Stimulated activated CD4-positive, alpha-beta T cell treated with anti-CD3 and anti-CD28 coated beads, Interleukin-1b, Interleukin-23, amount 100 ng/mL, for 4 hours (primary cell): ENCODE measurements at places on chromosomes 5 and 9.

GRCh38 chr9:84598921-84599636, 70.5 kb upstream of the NTRK2 start:
- no peak for DNase-seq

- no peak for DNase-seq
Observed at GRCh38 chr5:93874491-93874890, 133.1 kb upstream of the POU5F2 start.

DNA sequence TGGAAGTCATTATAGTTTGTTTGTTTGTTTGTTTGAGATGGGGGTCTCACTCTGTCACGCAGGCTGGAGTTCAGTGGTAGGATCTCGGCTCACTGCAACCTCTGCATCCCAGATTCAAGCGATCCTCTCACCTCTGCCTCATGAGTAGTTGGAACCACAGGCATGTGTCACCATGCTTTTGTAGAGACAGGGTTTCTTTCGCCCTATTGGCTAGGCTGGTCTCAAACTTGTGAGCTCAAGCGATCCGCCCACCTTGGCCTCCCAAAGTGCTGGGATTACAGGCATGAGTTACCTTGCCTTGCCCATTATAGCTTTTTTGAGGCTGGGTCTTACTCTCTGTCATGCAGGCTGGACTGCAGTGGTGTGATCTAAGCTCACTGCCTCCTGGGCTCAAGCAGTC, 28.8 kb downstream of the NSD1 start:
- no peak for DNase-seq

GRCh38 chr5:76325876-76326491, 77.1 kb upstream of the IQGAP2 start:
- no peak for DNase-seq

- no peak for DNase-seq
Observed at GRCh38 chr5:139863361-139863760, 67.8 kb downstream of the PSD2 start.

DNA sequence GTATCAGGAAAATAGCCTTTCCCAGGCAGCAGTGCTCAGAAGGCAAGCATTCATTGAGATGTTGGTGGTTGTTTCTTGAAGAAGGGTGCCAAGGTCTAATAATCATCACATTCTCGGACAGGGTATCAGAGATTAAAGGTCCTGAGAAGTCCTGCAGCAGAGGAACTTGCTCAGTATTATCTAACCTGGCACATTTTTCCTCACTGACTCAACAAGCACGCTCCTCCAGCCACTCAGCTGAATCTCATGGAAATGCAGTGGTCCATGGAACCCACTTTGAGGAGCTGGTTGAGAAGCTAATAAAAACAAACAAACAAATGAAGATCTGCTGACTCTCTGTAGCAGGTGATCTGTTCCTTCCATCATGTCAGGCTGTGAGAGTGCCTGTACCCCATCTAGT, 35.3 kb upstream of the ICE1 start:
- no peak for DNase-seq

DNA sequence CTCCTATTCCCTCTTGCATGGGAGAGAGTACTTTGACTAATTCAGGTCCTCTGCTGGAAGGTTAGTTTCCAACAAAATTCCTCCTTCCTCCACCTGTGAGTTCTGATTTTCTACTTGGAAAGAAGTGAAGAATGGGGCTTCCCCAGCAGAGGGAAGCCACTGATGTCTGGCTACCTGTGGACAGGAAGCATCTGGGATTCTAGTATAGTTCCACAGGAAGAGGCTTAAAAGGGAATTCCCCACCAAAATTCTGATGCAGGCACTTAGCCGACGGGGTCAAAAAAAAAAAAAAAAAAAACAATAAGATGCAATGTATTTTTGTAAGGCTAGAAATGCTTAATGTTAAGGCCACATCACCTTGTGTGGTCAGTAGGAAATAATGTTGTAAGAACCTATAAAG, 33.4 kb downstream of the PCDHGC5 start:
- no peak for DNase-seq

DNA sequence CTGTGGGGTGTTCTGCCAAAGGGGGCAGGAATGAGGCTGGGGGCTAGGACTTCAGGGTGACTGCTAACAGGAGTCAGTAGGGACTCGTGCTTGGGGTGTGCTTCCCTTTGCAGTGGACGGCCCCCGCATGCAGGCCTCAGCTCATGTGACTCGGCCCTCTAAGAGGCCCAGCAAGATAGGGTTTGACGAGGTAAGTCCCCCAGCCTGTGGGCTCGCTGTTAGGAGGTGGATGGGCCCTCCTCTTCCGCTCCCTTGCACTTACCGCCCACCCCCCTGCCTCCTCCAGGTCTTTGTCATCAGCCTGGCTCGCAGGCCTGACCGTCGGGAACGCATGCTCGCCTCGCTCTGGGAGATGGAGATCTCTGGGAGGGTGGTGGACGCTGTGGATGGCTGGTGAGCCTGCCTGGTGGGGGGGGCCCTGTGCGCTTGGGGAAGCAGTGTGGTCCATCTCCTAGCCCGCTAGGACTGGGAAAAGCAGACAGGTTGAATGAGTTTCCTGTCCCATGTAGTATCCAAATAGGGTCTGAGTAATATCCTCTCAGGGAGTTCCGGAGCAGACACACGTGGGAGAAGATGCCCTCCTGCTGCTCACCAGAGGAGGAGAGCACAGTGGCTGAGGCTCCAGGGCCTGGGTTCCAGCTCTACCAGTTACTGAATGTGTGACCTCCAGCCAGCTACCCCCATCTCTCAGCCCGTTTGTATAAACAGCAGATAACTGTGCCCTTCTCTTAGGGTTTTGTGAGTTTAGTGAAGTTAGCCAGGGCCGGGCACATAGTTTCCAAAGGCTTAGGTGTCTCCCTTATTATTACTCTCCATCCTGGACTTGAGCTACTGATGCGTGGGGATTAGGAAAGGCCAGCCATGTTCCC, 8.2 kb downstream of the CERCAM start:
- DNase-seq = no peak

- DNase-seq = no peak
Observed at GRCh38 chr9:8649807-8650206, 850.2 kb upstream of the DMAC1 start.

GRCh38 chr5:131538177-131538593, 96.8 kb downstream of the RAPGEF6 start:
- DNase-seq = no peak

GRCh38 chr9:13731637-13732036, 452.1 kb upstream of the MPDZ start:
- no peak for DNase-seq

DNA sequence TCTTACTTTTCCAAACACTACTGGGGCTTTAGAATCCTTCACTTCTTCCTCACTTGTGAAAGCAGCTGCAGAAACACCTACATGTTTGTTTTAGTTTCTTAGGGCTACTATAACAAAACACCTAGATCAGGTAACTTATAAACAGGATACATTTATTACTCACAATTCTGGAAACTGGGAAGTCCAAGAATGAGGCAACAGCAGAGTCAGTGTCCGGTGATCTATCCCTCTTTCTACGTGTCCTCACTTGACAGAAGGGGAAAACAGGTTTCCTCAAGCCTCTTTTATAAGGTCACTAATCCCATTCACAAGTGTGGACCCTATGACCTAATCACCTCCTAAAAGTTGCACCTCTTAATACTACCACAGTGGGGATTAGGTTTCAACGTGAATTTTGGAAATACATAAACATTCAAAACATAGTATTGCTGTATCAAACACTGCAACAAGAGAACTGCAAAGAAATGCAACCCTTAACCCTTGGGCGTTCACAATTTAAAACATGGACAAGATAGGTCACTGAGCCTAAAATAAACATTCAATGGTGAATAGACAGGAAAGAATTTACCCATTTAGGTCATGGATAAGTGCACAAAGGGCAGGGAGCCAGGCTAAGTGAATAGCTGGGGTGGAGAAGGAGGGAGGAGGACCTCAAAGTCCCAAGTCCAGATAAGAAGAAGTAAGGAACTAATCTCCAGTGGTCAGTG, 104.3 kb downstream of the PIK3R1 start:
- no peak for DNase-seq

DNA sequence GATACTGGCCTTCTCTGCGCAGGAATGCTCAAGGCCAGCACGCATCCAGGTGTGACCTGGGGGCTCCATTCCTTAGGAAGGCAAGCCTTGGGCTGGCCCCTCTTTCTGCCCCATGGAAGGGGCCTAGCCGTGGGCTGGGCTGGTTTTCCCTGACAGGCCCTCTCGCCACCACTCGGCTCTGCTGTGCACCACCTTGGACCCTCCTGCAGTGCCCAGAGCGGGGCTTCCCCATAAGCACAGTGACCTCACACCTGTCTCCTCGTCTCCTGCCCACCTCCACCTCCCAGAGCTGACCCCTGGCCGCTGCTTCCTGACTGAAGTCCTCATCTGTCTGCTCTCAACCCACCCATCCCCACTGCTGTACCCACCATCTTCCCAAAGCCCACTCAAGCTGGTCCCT, 21.1 kb downstream of the UNC5A start:
- no peak for DNase-seq

GRCh38 chr9:70407081-70407503, 7.4 kb downstream of the KLF9 start:
- DNase-seq = no peak

DNA sequence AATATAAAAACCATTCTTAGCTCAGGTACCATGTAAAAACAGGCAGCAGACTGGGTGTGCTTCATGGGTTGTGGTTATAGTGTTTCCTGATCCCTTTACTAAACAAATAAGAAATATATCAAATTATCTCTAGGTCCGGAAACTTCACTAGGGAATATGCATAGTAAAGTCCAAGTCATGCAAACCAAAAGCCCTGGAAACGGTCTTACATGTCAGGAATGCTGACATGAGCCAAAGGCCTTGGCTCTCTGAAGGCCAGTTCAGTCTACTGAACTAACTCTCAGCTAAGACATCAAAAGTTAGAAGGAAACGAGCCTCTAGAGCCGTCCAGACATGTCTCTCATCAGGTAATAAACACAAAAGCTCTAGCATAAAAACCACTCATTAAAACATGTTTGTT, 778.9 kb upstream of the ZNF608 start:
- no peak for DNase-seq

DNA sequence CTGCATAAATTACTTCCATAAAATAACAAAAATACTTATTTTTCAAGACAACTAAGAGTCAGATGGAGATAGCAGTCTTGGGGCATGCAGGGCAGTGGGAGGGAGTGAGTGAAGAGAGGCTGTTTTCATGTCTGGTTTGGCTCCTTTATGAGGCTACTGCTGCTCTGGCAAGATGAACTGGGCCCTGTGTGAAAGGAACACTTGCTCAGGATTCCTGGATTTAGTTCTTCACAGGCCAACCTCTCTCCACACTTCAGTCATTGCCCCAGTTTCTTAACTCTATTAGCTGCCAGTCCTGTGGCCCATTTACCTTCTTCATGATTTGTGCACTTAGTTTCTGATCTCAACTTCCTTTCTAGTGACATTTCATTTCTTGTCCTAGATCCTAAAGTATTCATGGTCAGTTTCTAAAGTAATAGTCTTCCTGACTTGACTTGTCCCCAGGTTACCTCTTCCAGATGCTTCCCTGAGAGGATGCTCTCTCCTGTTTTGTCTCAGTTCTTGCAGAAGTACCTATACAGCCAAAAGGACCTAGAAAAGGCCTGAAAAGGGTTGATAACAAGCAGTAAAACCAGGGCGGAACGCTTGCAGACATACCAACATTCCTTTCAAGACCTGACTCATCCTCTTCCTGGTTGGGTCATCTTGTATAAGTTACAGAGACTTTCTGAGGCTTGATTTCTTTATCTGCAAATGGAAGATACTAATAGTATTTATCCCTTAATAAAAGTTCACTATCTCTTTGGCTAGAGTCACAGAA, 77.0 kb upstream of the ZFAND5 start:
- DNase-seq = no peak

DNA sequence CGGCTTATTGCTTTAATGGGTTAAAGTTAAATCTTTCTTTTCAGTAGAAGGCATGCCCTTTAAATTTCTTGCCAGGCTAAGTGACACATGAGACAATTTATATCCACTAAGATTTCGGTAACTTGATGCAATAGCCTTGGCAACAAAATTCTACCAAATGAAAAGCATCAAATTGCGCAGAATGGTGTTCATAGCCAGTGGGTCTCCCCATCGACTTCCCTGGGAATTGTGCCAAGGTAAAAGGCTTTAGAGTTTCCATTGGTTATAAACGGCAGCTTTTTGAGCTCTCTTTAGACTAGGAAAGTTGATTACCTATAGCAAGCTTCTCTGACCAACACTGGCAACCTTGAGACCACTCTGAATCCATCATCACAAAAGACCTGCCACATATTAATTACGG, 358.4 kb downstream of the ARRDC3 start:
- DNase-seq = no peak

GRCh38 chr9:129258823-129259301, 80.8 kb upstream of the IER5L start:
- peak; percentile 11 for DNase-seq

GRCh38 chr9:81772144-81772543, 82.8 kb upstream of the TLE1 start:
- no peak for DNase-seq

DNA sequence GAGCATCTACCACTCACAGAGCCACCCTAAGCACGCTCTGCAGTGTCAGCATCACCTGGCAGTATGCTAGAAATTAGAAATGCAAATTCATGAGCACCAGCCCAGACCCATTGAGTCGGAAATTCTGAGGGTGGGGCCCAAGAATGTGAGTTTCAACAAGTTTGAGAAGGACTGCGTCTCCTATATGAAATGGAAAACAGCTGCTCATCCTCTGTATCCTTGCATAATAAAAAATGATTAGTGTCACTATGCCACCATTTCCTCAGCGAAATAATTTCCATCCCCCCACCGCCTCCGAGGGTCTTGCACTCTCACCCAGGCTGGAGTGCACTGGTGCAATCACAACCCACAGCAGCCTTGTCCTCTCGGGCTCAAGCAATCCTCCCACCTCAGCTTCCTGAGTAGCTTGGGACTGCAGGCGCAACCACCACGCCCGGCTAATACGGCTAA, 1.3 kb upstream of the IQGAP2 start:
- DNase-seq = no peak

- DNase-seq = no peak
Observed at GRCh38 chr9:2192356-2192979, 177.3 kb downstream of the SMARCA2 start.
